Large intestine (tissue), 12 donors: ENCODE measurements at places on chromosomes 2 and 18.

- no peak for DNase-seq
Measured at GRCh38 chr2:8229546-8229986, 452.3 kb upstream of the ID2 start.

DNA sequence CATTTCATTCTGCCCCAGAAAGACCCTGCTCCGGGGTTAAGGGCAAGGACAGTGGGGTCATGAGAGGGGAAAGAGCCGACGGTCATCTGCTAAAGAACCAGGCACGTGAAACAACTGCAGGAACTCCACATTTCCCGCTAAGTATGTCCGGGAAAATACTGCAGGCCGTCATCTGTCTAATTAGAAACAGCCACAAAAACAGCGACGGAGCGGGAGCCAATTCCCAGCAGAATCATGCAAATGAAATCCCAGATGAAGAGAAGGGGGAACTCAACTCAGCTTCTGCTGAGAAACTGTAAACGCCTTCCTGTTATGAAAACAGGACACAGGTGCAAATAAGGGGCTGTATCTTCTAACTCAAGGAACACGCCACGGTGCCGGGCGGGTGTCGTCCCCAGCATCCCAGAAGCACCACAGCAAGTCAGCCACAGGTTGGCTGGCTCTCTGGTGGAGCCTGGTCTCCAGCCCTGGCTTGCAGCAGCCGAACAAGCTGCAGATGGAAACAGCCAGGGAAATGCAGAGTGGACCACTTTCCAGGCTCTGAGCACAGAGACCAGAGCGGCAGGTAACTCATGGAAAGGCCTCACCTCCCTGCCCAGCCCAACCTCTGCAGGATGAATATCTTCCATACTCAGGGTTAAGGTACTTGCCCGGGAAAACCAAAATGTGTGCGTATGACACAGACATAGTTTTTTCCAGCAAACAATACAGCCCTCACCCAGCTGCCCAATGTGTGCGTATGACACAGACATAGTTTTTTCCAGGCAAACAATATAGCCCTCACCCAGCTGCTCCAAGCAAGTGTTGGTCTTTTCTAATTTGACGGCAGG is 28.9 kb downstream of the PXDN start:
- DNase-seq = no peak

DNA sequence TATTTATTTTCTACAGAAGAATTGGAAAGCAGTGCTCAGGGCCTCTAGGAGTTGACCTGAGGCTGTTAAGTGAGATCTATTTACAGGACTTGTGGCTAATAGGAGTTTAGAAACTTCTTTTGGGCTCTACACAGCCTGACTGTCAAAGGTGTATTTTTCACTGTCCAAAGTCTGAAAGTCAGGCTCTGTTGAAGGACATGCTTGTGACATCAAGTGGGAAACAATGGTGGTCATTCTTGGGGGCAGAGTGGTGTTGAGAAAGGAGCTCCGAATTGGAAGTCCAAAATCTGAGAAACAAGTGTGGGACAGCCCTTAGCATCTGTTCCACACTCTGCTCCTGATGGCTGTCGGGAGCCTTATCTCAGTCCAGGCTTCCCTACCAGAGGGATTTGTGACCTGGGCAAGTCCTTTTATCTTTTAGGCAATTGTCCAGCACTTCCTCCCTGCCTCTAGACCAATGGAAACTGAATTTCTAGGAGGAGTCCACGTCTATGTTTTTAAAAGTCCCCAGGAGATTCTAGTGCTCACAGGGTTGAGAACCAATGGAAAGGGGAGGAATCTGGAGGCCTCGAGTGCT is 76.4 kb downstream of the LIPG start:
- DNase-seq = no peak

DNA sequence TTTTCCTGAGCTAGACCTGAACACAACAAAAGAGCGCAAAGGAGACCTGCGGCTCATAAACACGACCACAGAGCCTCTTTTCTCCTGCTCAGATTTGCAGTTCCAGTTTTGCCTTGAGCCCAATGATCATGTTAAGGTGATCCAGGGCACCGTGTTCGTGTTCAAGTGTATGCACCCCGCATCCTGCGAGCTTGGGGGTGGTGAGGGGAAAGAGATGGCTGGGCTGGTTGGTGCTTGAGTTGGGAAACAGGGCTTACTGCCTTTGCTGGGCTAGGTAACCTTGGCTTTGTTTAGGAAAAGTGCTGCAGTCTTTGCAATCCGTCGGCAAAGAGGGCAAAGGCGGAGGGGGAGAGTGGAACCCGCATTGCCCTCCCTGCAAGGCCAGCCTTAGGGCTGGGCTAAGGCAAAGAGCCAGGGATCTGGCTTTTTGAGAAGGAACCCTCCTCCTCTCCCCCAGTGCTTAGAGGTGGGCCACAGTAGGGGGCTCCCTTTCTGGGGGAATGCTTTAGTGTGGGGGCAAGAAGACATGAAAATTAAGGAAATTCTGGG is 1.3 kb downstream of the HOXD10 start:
- DNase-seq = no peak

DNA sequence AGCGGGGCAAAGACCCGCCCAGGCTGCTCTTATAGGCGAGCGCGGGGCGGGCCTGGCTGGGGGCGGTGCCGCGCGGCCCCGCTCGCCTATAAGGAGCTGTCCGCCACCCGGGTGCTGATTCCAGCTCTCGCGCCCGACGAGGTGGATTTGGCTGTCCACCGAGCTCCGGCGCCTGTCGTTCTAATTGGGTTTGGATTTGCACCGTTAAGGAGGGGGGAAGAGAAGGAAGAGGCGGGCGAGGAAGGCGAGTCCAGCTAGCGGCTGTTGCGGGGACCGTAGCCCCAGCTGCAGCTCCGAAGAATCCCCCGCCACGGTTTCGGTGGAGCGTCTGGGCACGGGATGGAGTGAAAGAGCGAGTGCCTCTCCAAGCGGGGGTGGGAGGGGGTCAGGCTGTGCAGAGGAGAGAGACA is at the start of gene CNTNAP5:
CNTNAP5 (plus strand) TSS at position 117 of the 410 bp plus-strand sequence. CDS start 364 bp downstream, outside the sequence.
- DNase-seq = peak; percentile 60

GRCh38 chr2:239934571-239935171 is 90.5 kb downstream of the NDUFA10 start:
- peak; percentile 47 for DNase-seq

DNA sequence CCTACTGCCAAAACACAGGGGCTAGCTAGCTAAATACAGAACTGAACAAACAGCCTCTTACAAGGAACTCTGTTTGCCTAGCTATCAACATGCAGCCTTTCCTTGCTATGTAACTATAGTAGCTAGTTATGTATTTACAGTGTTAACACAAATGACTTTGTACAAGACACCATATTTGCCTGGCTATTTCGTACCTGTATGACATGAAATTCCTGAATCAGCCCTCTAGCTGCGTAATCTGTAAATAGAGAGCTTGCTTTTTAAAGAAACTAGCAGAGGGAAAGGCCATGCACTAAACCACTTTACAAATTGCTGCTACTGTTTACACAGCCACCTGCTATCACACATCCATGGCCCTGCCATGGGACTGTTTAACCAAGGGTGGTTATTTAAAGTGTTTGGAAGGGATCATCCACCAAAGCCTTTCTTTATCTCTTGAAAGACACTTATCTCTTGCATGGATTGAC is 248.7 kb downstream of the TFCP2L1 start:
- no peak for DNase-seq

DNA sequence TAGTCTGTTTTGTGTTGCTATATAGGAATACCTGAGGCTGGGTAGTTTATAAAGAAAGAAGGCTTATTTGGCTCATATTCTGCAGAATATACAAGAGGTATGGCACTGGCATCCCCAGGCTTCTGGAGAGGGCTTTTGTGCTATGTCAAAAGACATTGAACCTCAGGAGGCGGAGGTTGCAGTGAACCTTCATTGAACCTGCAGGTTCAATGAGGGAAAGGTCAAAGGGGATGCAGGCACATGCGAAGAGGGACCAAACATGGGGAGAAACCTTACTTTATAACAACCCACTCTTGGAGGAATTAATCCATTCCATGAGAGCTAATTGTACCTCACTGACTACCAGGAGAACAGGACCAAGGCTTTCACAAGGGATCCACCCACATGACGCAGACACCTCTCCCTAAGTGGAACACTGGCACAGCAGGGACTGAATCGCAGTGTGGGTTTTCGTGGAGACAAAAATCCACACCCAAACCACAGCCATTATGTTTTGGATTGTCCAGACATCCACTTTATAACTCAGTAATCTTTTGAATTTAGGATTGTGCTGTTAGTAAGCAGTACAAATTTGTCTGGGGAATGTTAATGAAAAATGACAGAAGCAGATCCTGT is 4.1 kb upstream of the SERPINB8 start:
- DNase-seq = no peak

DNA sequence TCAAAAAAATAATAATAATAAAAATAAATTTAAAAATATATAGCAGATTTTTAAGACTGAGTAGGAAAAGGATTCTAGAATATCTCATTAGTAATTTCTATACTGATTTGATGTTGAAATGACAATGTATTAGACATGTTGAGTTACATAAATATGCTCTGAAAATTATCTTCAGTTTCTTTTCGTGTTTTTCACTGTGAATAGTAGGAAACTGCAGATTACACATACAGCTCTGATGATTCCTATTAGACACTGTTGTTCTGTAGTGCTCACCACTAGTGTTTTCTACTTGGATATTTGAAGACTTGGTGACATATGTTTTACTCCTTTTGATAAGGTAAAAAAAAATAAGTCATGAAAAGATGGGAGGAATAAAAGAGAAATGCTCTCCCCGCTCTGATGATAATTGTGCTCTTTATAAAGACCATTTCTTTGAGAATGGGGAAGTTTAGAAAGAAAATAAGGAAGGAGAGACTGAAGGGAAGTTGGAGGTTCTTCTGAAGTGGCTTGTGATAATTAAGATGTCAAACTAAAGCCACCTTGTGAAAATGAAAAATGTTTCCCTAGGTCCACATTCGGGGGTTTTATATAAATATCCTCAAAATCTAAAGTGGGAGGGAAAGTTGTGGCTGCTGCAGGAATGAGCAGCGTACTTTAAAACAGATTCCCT is 52.9 kb downstream of the SLC9A2 start:
- DNase-seq = no peak

DNA sequence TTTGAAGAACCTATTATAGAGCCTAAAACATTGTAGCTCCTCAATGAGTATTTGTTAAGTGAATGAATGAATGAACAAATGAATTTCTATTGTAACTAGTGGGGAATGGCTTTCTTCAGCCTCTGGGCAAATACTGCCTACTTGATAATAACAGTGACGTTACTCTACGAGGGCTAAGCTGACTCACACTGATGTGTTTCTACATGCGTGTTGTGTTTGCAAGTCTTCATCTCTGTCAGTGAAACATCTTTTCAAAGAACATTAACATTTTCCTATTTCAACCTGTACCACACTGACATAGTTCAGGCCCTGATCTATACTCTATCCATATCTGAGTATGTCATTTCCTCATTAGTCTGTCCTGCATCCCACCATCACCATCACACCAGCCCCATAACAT is 319.9 kb upstream of the ACVR2A start:
- DNase-seq = no peak

DNA sequence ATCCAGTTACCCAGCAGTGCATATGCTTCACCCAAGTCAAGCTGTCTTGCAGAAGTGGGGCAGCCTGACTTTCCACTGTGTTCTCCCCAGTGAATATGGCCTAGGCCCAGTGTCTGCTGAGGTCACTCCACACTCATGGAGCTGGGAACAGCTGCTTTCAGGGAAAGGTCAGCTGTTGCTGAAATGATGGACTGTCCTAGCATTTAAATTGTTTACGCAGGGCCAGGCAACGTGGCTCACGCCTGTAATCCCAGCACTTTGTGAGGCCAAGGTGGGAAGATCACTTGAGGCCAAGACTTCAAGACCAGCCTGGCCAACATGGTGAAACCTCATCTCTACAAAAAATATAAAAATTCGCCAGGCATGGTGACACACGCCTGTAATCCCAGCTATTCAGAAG is 86.5 kb downstream of the LIPG start:
- DNase-seq = no peak

DNA sequence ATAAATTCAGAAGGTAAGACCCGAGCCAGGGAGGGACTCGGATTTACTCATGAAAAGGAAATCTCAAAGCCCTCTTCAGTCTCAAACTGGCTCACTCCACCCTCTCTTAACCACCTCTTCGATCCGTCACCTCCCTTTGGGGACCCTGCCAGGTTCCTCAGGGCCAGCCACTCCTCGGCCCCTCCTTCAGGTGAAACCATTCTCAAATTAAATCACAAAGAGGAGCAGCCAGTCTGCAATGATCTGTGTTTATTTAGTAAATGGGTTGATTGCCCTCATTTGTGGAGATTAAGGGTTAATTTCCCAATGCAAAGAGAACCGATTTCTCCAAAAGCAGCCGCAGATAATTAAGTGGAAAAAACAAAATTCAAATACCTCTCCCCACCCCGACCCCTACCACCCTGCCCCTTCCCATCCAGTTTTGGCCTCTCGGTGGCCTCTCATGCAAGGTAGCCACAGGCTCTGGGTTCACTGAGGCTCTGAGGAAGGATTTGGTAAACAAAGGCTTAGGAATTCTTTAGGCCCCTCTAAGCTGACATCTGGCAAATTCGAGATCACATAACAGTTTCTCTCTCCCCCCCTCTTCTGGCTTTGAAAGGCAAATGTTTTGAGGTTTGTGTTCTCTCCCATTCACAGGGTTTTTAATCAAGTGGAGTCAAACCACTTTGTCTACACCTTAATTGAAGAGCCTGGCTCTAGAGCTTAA is 10.3 kb upstream of the FZD7 start:
- no peak for DNase-seq
